Choroid plexus epithelial cell (primary cell): ENCODE measurements at places on chromosomes 6 and 20.

DNA sequence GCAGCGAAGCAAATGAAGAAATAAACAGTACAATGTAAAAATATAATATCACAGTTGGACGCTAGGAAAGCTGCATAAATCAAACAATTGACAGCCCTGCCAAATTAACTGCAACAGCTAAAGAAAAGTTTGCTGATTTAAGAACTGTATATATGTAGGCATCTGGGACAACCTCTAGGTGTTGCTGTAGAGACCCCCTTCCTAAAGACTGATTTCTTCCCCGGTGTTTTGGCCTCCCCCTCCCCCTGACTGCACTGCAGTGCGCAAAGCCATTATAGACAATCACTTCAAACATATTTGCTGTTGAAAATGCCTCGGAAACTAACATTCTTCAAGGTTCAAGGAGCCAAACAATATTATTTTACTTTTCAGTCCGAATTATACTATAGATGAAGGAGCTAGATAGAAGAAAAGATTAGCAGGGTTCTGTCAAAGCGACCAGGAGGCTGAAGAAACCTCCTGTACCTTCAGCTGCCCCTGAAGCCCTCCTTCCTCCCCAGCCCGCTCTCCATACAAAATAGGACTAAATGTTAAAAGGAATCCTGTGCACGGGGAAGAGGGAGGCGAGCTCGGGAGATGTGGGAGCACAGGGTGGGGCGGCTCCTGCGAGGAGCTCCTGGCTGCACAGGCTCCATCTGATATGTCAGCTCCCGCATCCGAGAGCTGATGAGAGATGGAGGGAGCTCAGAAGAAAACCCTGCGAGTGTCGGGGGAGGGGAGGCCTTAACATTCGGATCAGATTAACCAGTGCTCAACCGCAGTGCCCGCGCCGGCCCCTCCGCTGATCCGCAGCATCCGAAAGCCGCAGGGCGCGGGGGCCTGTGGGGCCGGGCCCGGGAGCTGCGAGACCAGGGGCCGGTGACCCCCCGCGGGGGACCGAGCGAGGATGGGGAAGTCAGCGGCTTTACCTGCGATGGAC is 822 bp downstream of the ELOVL4 start:
- peak; percentile 54 for DNase-seq

GRCh38 chr6:72789145-72789544 is 167.3 kb downstream of the KCNQ5 start:
- DNase-seq, result no peak

DNA sequence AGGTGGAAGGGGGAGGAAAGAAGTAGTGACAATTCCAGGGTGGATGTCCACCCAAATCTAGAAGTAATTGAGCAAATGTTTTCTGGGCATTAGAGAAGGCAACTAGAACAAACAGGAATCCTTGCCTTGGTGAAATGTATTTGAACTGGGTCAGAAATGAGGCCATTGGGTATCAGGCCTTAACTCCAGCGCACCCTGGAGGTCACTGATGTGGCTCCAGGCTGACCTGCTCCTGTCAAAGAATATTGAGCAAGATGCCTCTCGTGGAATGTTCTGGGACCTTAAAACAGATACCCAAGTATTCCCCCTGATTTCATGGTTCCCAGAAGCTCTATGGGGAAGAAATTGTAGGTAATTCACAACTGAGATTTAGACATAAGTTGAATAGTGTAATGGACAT is 6.9 kb downstream of the HLA-DPB1 start:
- DNase-seq, result peak; percentile 65

- DNase-seq, result peak; percentile 29
Measured at GRCh38 chr6:155041741-155042279, 46.7 kb downstream of the TIAM2 start.

DNA sequence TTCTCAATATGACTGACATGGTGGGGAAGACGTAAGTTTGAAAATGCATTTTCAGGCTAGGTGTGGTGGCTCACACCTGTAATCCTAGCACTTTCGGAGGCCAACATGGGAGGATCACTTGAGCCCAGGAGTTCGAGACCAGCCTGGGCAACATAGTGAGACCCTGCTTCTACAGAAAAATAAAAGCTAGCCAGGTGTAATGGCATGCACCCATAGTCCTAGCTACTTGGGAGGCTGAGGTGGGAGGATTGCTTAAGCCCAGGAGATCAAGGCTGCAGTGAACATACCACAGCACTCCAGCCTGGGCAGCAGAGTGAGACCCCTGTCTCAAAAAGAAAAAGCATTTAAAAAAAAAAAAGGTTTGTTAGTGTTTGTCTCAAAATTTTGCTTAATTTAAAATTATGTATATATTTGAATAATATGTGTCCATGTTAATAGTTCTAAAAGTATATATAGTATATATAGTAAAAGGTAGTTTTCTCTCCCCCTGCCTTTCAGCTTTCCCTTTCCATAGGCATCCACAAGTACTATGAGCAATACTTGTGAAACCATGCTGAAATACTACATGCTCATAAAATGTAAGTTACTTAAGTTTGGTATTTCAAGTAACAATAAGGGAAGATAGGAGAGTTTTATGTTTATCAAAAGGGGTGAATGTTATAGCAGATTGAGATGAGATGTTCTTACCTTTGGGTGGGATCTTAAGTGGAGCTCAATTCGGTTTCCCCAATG is 15.1 kb downstream of the PTPRA start:
- DNase-seq, result no peak

DNA sequence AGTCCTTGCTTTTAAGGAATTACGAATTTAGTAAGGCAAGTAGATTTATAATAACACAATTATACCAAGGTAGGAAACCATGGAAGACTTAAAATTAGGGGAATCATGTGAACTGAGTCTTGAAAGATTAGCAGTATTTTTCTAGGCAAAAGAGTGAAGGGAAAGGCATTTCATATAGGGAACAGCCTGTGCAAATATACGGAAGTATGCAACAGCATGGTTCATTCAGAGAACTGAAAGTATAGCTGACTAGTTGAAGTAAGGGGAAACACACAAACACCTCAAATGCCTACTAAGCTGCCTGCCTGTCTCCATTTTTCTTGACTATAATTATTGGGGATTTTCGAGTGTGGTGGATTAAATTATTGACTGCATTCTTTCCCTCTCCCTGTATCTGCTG is 39.0 kb upstream of the ECHDC1 start:
- no peak for DNase-seq

- peak; percentile 72 for DNase-seq
Measured at GRCh38 chr20:50575865-50576720, 65.9 kb downstream of the PTPN1 start.

DNA sequence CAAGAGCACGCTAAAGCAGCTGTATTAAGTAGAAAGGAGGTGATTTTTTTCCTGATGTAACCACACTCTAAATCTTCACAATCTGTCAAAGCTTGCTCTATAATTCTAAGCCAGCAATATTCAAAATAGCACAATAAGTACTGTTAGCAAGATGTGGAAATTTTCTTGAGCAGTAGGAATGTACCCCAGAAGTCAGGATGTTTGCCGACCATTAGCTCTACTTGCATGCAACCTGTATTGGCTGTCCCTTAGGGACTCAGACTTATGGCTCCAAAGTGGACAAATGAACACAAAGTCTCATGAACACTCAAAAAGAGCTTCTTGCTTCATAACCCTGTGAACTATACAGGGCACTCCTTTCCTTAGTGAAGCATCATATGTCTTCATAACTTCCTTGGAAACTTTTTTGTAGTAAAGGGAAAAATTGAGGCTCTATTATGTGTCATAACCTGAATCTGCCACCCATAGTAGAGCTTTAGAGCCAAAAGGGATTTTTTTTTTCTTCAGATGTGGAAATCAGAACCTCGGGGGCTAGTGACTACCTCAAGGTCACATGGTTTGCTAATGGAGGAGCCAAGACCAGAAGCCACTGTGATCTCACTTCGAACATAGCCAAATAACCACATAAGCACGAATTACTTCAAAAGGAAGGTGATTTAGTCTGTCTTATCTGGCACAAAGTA is 54.5 kb downstream of the ADGRG6 start:
- DNase-seq, result peak; percentile 40

DNA sequence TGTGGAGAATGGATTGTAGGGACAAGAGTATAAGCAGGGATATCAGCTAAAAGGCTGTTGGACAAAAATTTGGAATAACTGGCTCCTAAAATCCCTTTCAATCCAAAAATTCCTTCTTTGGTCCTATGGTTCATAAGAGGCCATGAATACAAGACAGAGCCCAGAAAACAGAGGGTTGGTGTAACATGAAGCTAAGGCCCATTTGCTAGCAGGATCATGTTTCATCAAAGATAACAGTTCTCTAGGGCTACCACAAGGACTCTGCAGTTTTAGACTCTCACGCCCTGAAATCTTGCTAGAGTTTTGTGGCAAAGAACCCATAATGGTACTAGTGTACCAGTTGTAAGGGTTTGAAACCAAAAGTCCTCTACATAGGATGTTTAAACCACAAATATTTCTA is 327.8 kb upstream of the TBX18 start:
- DNase-seq, result peak; percentile 39

DNA sequence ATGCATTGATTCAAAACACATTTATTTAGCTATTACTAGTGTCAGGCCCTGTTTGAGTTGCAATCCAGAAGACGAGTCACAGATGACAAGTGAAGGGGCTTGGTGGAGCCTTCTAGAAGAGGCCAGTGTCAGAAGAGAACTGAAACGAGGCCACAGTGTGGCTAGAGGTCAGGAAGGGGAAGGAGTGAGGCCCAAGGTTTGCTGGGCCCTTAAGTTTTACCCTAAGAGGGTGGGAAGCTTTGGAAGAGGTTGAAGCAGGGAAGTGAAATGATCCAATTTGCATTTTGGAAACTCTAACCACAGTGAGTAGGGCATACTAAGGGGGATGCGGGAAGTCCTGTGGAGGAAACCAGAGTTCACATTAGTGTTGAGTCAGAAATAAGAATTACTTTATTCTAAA is 25.0 kb downstream of the TTK start:
- no peak for DNase-seq

GRCh38 chr6:81241126-81242041 is 511.1 kb downstream of the TENT5A start:
- peak; percentile 83 for DNase-seq

DNA sequence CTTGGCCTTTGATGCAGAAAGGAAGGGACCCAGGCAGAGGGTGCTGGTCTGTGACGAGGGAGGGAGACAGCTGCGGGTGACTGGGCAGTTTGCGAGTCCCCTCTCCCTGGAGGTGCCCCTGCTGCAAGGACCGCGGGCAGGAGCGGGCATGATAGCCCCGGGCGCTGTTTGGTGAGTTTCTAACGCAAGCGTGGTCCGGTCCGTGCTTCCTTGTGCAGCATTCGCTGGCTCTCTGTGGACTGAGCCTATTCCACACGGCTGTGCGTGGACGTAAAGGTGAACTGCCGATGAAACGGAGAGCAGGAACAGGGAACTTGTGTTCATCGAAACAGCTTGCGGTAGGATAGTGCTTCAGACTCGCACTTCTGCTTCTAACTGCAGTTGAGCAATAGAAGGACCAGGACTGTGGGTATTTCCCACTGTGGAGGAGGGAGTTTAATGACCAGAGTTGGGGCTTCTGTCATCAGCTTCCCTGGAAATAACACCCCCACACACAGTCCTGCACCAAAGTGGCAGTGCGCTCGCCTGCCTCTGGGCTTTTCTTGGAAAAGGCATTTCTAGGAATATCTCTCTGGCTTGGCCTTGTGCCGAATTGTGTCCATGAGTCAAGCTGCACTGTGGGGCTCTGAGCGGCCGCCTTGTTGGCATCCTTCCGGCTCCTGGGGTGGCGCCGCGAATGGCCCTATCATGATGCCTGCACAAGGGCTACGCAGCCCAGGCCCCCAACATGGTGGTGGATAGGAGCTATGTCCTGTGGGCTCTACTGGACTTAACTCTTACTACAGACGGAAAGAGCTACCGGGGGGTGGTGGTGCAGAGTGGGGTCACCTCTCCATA is 48.9 kb downstream of the DUSP22 start:
- DNase-seq, result no peak

DNA sequence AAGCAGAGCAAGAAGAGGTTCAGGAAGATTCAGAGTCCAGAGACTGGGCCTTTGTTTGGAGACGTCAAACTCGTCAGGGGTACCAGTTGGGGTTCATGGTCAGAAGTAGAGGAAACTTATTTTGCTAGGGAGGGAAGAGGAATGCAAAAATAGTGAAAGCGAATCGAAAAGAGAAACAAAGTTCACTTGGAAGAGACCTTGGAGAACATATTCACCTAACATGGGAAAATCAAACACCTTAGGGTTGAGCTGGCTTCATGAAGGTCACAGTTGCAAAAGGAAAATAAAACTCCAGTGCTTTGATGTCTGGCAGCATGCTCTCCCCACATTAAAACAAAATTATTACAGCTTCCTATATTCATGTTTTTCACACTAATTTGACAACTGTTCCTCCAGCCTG is 440.4 kb downstream of the EPM2A start:
- no peak for DNase-seq

DNA sequence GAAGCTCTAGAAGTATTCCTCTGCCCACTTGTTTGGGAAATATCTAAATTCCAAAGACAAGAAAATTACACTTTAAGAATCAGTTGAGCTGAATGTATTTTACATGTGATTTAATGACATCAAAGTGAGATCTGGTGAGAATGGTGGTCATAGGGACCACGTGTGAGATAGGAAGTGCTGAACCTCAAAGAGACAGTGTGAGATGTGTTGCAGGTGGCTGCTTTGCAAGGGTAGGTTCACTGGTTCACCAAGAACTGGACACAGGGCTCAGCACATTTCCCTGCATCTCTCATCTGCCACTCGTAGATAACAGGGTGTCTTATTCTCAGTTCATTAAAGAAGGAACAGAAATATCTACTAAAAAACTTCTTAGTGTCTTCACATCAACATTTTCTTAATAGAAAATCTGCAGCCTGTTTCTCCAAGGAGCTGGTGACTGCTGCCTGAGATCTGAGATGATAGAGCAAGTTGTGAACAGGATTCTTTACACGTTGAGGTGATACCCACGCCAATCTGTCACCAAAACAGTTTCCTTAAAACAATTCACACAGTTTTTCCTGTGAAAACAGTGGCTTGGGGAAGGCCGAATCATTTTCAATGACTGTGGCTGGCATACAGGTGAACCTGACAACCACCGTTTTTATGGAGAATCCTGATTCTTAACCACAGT is 7.2 kb downstream of the CCR6 start:
- DNase-seq, result no peak

DNA sequence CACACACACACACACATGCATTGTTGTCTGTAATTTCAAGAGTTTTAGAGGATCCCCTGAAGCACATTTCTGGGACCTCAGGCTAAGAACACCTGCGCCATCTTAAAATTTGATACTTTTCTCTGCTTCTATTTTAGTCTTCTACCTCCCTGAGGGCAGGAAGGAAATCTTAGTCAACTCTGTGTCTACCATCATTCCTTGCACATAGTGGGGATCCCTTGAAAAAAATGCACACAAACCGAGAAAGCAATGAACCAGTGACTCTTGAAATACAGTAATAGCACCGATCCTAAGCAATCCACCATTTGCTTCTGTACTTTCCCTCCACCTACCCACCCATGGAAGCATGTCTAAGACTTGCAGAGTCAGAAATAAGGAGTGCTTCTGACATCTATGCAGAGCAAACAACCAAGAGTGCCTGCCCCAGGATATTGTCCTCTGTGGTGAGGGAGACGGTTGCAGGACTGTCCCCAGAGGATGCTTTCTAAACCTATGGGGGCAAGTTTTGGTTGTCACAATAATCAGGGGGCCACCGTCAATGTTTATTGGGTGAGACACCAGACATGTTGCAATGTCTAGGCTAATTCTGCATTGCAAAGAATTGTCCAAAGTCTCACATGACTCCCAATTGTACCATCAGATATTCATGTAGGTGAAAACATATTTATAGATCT is 208.0 kb upstream of the TAB2 start:
- DNase-seq, result no peak

- peak; percentile 28 for DNase-seq
Measured at GRCh38 chr6:132818404-132819359, 4.3 kb downstream of the RPS12 start.
